OCI-LY7 (cell line): ENCODE measurements at places on chromosomes 12 and 14. TPM values are rescaled to one million over a fixed set of nuclear protein-coding genes. Genes with fewer than 3 reads are reported as not detected.

DNA sequence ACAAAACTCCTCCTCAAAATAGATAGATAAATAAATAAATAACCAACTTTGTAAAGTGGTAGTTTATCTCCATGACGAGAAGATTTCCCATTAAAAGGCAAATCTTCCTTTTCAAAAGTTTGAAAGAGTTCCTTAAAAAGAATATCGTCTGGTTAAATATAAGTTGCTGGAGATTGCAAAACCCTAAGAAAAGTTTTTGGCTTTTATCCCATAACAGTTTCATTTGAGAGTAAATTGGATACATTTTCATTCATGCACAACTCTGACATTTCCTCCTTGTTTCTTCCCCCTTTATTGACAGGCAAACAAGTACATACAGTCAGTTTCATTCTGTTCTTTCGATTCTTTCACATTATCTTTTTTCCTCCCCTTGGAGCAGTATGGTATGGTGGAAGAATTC is 45.4 kb upstream of the BTG1 start:
- DNase-seq: no peak

GRCh38 chr14:77200406-77200985 is 18.9 kb downstream of the TMEM63C start:
- no peak for DNase-seq

HOXC5 gene
- not detected in 2 replicates for total RNA-seq

GPRC5A gene
- 0.25 TPM in 1 of 2 replicates, not detected in the other for total RNA-seq

DNA sequence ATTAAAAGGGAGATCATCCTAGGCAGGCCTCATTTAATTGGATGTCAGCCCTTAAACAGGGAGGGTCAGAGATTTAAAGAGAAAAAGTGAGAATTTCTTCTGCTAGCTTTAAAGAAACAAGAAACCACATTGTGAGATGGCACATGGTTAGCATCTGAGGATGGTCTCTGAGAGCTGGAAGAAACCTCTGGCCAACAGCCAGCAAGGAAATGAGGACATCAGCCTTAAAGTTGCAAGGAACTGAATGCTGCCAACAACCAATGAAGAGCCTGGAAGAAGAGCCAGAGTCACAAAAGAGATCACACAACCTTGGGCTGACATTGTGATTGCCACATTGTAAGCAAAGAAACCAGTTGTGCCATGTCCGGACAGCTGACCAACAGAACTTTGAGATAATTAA is 17.5 kb upstream of the FAR2 start:
- no peak for DNase-seq

DNA sequence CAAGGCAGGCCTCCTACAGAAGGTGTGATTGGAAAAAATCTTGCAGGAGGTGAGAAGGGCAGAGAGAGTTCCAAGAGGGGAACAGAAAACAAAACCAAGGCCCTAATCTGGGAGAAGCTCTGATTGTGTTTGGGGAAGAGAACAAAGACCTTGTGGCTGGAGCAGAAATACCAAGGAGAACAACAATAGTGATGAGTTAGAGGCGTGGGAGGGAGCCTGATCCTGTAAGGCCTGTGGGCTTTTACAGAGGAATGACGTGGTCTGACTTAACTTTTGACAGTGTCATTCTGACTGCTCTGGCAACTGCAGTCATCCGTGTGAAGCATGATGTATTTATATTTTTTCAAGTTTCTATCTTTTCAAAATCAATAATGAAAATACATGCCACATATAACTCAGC is 200.6 kb downstream of the ANO4 start:
- no peak for DNase-seq
